ENCODE measurements at places on chromosomes 11 and 22. TPM values are rescaled to one million over a fixed set of nuclear protein-coding genes. Genes with fewer than 3 reads are reported as not detected.

Gene BCO2
- total RNA-seq = 0.63 TPM

Gene NARS2
- 11.9 TPM for total RNA-seq

Gene GVQW3
- 0.38 TPM for total RNA-seq

Gene SHISA8
- not detected for total RNA-seq

Gene DDI1
- not detected for total RNA-seq

Gene MUC2
- not detected for total RNA-seq

Gene TBC1D22A
- total RNA-seq = 18.1 TPM

Gene MFRP
- not detected for total RNA-seq

Gene BBOX1
- total RNA-seq = not detected

Gene TMEM132A
- 101 TPM for total RNA-seq

Gene OR10A2
- not detected for total RNA-seq

Gene POLD3
- total RNA-seq = 9.1 TPM

Gene C22orf42
- not detected for total RNA-seq

Gene SCN3B
- total RNA-seq = 8.5 TPM

Gene KLHL35
- total RNA-seq = 2.4 TPM

Gene ZNRF3
- total RNA-seq = 2.5 TPM

Gene GSTT2B
- total RNA-seq = 7.0 TPM

Gene MCAM
- total RNA-seq = 200 TPM

Measured in dermis microvascular lymphatic vessel endothelial cell (primary cell).